ENCODE measurements at places on chromosomes 3 and 15.

GRCh38 chr3:132659000-132659364 lies 627 bp downstream of the ACAD11 start:
- DNase-seq = no peak

- no peak for DNase-seq
Observed at GRCh38 chr3:157388976-157389375, 47.7 kb upstream of the PTX3 start.

GRCh38 chr3:9970020-9970652 lies 16.5 kb downstream of the EMC3 start:
- no peak for DNase-seq

GRCh38 chr3:186789554-186790260 lies 6.3 kb downstream of the EIF4A2 start:
- DNase-seq = no peak

- no peak for DNase-seq
Observed at GRCh38 chr3:76965122-76965725, 74.7 kb upstream of the ROBO2 start.

DNA sequence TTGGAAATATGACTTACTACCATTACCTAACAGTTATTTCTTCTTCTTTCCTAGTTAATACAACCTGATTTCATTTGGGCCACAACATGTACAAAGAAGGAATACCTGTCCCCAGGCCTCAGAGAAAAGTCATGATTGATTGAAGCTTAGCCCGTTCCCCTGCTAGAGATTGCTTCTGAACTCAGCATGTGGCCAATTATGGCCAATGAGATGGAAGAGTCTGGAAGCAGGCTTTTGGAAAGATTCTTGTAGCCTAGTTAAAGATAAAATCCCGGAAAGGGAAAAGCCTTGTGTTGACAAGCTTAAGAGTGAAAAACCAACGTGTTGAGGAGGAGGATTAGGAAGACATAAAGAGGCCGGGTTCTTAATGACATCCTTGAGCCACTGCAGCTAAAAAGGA lies 17.0 kb upstream of the TM6SF1 start:
- no peak for DNase-seq

GRCh38 chr3:24160424-24161095 lies 215.5 kb downstream of the NR1D2 start:
- no peak for DNase-seq

DNA sequence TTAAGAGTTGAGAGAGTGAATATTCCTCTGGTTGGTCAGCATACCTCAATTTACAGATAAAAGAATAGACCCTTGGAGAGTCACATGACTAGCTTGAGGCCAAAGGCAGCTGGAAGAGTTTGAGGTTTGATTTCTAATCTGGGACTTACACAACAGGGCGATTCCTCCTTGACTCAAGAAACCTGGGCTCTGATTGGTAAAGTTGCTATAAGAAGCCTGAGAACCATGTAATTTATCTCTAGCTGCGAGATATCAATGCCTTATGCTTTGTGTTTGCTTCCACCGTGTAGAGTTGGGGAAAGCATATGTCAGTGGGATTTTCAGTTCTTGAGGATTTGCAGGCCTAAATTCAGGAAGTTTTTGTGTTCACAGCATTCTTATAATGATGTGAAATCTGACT lies 206.0 kb downstream of the KLHL25 start:
- no peak for DNase-seq

DNA sequence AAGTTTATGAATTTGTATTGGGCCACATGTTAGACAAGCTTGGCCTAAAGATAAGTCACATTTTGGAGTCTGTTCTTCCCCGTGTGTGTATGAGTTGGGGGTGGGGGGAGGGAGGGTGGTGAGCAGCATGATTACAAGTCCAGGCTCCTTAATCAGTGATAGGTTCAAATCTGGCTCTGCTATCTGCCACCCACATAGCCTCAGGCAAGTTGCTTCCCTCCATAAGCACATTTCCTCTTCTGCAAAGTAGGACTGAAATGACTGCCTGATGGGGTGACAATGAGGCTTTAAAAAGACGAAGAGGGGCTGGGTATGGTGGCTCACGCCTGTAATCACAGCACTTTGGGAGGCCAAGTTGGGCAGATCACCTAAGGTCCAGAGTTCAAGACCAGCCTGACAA lies 1.1 kb upstream of the SPATA12 start:
- DNase-seq = no peak

DNA sequence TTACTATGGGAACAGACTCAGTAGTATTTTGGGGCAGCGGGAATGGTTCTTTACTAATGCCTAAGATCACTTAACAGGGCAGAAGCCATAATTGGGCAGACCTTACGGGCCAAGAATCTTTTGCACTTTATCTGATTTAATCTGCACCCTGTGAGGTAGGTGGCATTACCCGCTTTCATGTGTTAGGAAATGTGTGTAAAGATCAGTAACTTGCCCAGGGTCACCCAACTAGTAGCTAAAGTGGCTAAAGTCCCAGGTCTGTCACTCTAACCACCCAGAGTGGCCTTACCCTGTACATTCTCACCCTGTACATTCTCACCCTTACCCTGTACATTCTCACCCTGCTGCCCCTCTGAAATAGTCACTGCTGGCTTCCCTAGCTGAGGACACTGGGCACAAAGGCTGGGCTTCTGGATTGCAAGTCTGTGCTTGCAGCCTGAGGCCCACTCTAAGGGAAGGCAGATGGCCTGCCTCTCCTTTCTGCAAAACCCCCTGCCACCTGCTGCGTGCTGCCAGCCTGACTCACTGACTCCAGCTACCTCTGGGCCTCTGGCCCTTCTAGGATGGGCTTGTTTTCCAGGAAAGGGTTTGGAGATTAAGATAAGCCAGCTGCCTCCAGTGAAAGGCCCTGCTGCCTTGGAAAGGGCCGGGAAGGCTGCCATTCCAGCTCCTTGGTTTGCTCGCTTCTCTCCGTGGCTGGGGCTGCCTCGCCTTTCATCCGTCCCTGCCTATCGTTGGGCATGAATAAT lies 37.5 kb upstream of the MYZAP start:
- DNase-seq = peak; percentile 66

DNA sequence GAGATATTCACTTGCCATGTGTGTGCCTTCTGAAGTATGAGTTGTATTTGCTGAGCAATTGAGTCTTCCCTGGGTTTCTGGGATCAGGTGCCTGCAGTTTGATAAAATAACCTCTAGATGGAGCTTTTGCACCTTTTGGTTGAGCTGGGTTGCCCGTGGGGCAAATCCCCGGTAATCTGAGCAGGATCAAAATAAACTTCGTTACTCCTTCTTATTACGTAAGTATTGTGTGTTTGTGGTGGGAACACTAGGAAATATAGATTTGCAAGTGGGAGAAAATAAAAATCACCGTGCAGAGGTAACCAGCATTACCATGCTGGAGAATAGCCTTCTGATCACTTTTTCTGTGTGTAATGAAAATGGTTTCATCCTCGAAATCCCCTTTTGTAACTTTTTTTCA lies 277.4 kb upstream of the NR2E3 start:
- DNase-seq = no peak

- DNase-seq = no peak
Observed at GRCh38 chr15:27201425-27201824, 230.4 kb downstream of the GABRG3 start.

DNA sequence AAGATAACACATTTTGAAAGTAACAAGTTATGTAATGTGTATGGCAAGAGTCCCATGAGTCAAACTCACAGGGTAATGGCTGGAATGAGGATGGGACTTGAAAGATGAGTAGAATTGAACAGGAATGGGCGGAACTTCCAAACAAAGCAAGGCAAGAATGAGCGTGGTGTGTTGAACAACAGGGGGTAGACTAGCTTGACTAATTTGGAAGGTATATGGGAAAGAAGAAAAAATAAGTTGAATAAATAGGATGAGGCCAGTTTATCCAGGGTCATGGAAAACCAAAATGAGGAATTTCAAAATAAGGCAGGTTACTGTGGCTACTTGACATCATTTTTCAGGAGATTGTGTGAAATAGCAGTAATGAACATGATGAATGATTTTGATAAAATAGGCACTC lies 2.5 kb upstream of the DPH6 start:
- no peak for DNase-seq

GRCh38 chr3:55780913-55781312 lies 293.8 kb upstream of the WNT5A start:
- DNase-seq = no peak

DNA sequence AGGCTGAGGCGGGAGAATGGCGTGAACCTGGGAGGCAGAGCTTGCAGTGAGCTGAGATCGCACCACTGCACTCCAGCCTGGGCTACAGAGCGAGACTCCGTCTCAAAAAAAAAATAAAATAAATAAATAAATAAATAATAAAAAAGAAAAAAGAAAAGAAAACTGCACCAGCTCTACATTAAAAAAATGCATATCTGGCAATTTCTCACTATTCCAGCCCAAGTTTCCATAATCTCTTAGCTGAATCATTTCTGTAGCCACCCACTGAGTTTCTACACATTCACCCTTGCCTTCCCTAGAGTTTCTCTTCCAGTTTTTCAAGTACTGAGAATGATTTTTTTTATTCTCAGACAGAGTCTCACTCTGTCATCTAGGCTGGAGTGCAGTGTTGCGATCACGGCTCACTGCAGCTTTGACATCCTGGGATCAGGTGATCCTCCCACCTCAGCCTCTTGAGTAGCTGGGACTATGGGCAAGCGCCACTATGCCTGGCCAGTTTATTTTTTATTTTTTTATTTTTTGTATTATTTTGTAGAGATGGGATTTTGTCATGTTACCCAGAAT lies 24.5 kb upstream of the SLC7A14 start:
- no peak for DNase-seq

GRCh38 chr15:33198541-33198940 lies 4.0 kb upstream of the FMN1 start:
- no peak for DNase-seq

DNA sequence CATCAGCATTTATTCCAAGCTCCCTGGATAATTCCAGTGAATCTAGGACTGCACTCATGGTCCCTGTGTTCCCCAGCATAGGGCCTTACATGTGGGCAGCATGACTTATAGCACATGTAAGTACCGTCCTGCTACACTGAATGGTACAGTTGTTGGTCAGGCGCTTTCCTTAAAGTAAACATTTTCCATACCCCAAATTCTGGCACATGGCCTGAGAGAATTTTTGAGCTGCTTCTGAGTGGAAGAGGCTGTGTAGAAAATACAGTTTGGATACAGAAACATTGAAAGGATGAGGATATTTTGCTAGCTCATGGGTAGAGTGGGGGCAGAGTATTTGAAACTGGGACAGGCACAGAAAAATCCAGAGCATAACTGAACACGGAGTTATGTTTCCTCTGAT lies 27.6 kb downstream of the CORO2B start:
- DNase-seq = no peak

DNA sequence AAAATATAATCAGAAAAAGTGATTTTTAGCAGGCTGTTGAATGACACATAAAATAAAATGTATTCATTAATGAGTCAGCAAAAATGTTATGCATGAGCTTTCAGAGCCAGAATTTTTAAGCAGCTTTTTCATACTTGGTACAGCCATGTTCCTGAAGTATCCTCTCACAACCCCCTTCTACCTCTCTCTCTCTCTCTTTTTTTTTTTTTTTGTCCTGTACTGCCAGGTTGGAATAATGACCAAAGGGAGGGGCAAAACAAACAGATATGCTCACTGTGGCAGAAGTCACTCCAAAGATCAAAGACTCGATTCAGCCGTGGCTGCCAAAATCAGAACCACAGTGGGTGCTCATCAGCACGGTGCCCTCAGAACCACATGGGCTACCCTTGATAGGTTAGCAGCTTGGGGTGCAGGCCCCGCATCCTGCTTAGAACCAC lies 383.0 kb downstream of the ZBTB20 start:
- DNase-seq = no peak

DNA sequence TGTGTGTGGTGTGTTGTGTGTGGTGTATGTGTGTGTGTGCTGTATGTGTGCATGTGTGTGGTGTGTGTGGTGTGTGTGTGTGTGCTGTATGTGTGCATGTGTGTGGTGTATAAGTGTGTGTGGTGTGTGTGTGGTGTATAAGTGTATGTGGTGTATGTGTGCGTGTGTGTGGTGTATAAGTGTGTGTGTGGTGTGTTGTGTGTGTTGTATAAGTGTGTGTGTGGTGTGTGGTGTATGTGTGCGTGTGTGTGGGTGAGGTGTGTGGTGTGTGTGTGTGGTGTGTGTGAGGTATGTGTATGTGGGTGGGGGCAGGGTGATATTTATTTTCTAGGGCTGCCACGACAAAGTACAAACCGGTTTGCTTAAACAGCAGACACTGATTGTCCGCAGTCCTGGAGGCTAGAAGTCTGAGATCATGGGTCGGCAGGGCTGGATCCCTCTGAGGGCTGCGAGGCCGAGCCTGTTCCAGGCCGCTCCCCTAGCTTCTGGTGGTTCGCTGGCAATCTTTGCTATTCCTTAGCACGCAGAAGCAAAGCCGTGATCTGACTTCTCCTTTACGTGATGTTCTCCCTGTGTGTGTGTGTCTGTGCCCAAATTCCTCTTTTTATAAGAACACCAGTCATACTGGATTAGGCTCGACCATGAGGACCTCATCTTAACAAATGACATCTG lies 160.2 kb downstream of the XXYLT1 start:
- DNase-seq = peak; percentile 74

DNA sequence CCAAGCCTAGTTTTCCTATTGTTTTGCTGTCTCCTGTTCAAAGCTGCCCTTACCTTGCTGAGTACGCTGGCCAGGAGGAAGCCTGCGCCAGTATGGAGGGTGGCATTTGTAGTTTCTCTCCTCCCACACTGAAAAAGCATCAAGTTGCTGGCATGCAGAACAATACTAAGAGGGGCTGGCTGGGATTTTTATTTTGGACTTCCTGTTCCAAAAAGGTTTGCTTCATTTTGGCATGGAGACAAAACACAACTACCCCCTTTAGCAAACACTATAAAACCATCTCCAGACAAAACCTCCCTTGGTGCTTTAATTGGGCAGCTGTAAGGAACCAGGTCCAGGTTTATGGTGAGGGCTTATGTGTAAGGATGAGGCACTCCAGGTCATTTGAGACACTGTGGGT lies 457.6 kb downstream of the PDCD6IP start:
- DNase-seq = no peak

DNA sequence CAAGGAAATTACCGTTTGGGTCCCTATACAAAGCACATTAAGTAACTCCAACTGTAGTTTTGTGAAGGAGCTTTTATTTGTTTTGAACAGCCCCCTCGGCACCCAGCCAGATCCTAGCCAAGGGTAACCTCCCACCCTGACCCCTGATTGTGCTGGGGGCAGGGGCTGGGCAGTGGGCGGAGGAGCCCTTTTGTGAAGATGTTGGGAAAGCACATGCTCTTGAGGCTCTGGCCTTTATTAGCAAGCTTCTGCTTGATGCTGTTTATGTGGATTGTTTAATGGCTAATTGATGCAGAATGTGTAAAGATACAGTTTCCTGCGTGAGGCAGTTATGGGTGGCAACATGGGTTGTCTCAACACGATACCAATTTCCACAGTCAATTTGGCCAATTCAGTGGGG lies 136.5 kb downstream of the MAP2K5 start:
- no peak for DNase-seq

GRCh38 chr3:25910105-25910504 lies 120.2 kb downstream of the OXSM start:
- DNase-seq = no peak

- DNase-seq = no peak
Observed at GRCh38 chr3:141600331-141600730, 113.5 kb downstream of the RASA2 start.

GRCh38 chr15:41841131-41841530 lies 2.5 kb downstream of the PLA2G4B start:
- no peak for DNase-seq

GRCh38 chr15:72516777-72517176 lies 42.6 kb downstream of the ARIH1 start:
- DNase-seq = no peak

- no peak for DNase-seq
Observed at GRCh38 chr15:80026754-80027153, 32.7 kb upstream of the ZFAND6 start.

Measured in right hindlimb (tissue), 1 donor.